ENCODE measurements at places on chromosomes 6 and 20.
A peak's percentile ranks its signal among the peaks of the same experiment; 100 is the strongest.

DNA sequence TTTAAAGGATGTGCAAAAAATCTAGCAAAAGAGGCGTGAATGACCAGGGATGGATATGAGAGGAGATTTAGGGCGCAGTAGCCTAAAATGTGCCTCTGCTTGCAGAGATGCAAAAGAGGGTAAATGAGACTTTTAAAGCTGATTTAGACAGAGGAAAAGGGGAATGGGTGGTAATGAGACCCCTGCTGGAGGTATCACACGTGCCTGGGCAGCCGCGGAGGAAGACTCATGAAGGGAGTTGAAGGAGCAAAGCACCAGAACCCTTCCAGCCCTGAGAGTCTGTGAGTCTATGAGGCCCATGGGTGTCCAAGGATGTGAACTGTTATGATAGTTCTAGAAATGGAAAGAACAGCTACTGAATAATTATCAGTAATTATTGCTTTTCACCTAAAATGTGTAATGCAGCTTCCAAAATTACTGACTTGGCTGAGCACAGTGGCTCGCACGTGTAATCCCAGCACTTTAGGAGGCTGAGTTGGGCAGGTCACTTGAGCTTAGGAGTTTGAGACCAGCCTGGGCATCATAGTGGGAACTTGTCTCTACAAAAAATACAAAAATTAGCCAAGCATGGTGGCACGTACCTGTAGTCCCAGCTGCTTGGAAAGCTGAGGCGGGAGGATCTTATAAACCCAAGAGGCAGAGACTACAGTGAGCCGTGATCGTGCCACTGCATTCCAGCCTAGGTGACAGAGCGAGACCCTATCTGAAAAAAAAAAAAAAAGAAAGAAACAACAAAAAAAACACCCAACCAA, 38.2 kb upstream of the TIAM2 start:
- no peak for DNase-seq

GRCh38 chr20:46709055-46709458, 392 bp upstream of the SLC2A10 start:
- no peak for DNase-seq

DNA sequence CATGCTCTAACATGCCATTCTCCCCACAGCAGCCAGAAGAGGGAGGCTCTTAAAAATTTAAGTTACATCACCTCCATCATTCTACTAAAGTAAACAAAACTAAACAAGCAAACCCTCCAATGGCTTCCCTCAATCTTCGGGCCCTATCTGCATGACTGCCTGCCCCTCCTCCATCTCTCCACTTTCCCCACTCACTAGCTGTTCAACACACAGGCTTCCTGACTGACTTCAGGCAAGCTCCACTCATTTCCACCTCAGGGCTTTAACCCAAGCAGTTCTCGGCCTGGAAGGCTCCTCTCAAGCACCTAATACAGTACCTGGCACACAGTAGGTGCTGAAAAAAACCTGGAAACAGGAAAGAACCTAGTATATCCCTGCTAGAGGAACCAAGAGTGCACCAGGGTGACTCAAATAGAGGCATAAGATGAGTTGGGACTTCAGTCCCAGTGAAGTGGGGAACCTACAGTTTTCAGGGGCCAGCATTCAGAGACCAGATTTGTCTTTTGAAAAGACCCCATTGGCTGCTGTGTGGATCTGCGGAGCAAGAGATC, 2.8 kb downstream of the AHCY start:
- DNase-seq, result no peak

DNA sequence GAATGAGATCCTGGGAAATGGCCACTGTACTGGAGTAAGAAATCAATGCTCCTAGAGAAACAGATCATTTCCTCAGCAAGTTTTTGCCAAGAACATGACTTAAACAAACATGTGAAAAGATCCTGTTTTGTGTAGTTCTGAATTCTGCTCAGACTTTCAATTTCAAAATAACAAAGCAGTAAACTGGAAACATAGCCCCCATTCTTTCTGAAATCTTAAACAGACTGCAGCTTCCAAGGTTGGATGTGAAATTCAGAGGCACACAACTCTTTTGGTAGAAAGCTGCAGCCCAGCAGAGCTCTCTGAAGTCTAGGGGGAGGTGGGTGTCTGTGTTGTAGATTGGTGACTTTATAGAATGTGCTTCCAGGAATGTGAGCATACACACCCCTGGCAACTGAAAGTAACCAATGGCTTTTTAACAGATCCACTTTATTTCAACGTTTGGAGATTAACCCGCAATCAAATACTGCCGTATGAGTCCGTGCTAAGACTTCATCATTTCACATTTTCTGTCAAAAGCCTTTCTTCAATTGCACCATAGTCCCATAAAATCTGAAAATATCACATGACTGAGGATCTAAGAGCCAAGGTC, 86.4 kb downstream of the ATXN1 start:
- peak; percentile 71 for DNase-seq

- no peak for DNase-seq
Observed at GRCh38 chr6:145233955-145234354, 501.4 kb downstream of the EPM2A start.

- no peak for DNase-seq
Observed at GRCh38 chr6:126170433-126170832, 169.5 kb upstream of the CENPW start.

DNA sequence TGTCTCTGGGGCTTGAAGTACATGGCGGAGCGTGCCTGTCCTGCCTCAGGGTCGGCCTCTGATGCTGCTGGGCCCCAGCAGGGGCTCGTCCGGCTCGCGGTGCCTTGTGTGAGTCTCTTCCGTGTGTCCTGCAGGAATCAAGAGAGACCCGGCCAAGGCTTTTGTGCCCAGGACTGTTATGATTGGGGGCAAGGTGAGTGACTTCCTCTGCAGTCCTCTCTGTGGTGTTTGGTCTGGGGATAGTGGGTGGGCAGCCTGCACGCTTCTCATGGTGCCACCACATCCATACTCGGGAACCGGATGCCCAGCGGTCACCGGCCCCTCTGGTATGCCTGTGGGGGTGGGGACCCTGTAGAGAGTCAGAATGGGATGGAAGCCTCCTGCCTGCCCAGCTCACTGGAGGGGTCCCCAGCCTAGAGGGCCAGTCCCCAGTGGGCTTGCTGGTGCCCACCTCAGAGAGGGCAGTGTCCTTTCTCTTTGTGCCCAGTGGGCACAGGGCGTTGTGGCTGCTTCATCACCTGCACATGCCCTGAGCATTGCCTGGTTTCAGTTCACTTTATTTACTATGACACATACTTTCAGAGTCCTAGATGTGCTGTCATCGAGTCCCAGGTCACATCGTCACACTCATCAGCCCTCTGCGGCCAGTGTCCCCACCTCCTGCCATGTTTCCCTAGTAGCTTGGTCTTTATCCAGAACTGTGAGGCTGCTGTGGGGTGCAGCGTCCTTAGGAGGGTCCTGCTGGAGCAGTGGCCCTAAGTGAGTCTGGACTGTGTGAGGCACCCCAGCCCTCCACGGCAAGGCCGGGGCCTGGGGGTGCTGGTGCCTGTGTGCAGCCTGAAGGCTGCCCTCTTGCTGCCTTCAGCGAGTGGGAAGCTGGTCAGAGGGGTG, 40.7 kb downstream of the PYGB start:
- no peak for DNase-seq

Measured in AG09309 (cell line).